ENCODE measurements at places on chromosomes 16 and 17.

GRCh38 chr16:86983621-86984020 lies 333.6 kb downstream of the C16orf95 start:
- DNase-seq = no peak

DNA sequence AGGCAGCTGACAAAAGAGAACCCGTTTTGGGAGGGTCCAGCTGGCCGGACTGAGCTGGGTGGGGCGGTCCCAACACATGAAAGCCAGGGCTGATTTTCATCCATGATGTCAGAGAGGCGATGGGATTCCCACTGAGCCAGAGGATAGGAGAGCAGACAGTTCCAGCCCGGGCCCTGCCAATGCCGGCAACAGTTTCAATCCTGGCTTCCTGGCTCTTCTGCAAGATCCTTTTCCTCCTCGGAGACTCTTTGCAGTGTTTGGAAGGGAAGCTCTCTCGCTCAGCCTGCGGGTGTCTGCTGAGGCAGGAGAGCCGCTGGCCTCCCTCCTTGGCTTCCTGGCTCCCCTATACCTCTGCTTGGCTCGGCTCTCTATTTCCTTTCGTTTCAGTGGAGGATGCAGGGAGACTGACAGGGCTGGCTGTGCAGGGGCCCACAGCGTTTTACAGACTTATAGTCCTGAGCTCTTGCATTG lies 145.5 kb upstream of the SOX9 start:
- no peak for DNase-seq

DNA sequence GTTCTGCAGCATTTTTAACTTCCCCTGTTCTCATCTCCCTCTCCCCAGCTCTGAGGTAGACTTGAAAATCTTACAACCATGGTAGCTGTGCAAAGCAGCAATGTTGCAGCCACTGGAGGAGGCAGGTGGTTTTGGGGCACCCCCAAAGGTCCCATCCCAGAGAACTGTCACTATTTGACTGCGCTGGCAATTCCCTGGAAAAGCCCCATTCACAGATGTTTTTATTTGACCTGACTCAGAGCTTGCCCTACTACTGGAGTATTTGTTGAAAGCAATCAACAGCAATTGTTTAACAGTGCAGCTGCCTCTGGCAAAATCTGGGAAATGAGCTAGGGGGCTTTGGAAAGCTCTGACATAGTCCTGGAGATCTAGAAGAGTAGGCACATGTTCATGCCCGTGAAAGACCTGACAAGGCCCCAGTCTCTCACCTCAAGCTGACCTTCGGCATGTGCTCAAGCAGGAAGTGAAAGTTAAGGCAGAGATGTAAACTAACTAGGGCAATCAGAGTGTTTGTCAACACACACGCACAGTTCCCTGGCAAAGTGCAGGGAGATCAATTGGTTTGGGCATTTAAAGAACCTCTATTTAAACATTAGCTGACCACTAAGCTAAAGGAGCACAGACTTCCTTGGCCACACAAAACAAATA lies 19.7 kb upstream of the PIK3R5 start:
- no peak for DNase-seq

- no peak for DNase-seq
These were observed 294.4 kb downstream of the SOX9 start for GRCh38 chr17:72414967-72415853.

GRCh38 chr17:4165301-4166010 lies 22.5 kb downstream of the CYB5D2 start:
- no peak for DNase-seq

GRCh38 chr17:56599088-56599487 lies 5.6 kb downstream of the NOG start:
- peak; percentile 12 for DNase-seq

DNA sequence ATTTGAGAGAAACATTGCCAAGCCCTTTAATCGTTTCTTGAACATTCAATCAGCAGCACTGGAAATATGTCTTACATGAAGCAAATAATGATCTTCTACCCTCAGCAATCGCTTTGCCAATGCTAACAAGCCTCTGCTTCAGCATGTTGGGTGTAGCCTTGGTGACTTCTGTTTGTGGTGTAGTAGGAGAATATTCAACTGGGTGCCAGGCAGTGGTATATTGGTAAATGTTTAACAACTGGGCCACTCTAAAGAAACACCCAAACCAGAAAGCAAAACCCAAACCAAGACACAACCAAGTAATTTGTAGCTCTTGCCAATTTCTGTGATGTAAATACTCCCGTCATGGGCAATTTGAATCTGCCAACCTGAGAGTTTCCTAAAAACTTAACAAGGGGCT lies 9.7 kb downstream of the CDH13 start:
- no peak for DNase-seq

DNA sequence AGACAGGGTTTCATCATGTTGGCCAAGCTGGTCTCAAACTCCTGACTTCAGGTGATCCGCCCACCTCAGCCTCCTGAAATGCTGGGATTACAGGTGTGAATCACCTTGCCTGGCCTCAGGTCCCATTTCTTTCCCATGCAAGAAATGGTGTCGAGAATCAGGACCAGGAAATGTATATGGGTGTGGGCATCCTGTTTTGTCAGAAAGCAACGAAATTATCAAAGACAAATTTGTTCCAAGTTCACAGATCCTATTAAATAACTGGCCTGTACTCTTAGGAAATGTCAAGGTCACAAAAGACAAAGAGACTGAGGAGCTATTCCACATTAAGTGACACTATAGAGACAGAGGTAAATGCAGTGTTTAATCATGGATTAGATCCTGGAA lies 17.1 kb upstream of the ST6GALNAC1 start:
- DNase-seq = no peak

DNA sequence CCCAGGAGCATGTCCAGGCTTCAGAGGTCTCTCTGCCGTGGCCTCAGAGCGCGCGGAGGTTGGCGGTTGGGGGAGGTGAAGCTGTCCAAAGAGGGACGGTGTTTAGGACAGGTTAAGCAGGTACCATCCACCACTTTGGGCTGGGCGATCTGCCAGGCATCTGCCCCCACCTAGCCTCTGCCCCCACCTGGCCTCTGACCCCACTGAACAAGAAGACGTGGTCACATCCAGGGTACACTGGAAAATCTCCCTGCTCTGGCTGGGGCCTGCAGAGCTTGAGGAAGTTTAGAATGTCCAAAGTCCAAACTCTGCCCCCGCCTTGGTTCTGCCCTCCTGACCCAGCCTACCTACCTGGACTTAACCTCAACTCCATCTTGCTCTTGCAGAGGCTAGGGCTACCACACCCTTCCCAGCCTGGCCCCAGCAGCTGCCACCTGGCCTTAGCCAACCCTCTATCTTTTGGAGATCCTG lies 1.6 kb downstream of the ITGA3 start:
- DNase-seq = no peak

DNA sequence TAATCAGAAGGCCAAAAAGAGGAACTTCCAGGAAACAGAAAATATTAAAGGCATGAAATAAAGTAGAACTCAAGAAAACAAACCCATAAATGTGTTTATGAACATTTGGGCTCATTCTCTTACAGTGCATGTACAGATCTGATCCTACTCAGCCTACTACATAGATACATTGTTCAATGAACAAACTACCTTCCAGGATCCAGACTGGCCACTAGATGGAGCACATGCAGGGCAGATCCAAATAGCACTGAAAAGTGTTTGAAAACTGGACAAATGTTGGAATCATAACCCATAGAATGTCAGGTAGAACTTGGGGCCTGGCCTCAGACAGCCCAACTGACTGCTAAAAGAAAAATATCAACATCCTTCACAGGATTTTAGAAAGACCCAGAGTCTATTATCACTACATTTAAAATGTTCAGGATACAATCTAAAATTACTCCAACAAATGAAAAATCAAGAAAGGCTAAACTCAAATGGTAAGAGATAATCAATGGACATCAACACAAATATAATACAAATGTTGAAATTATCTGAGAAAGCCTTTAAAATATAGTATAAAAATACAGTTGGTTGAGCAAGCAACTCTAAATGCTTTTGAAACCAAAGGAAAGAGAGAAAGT lies 122.4 kb upstream of the NUDT7 start:
- no peak for DNase-seq

DNA sequence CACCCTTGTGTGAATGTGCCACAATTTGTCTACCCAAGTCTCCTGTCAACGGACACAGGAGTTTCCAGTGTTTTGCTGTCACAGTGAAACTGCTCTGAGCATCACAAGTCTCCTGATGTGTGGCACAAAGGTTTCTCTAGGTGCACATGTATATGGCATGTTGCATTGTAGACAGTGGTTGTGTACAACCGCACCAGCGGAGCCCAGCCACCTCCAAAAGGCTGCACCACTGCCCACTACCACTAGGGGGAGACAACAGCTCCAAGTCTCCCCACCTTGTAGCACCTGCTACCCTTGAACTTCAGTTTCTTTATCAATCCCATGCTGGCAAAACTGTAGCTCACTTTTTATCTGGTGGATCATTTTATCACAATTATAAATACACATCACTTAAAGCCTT lies 95.5 kb upstream of the ZNF469 start:
- no peak for DNase-seq

- no peak for DNase-seq
These were observed 11.8 kb upstream of the FAM171A2 start for GRCh38 chr17:44375196-44376017.

DNA sequence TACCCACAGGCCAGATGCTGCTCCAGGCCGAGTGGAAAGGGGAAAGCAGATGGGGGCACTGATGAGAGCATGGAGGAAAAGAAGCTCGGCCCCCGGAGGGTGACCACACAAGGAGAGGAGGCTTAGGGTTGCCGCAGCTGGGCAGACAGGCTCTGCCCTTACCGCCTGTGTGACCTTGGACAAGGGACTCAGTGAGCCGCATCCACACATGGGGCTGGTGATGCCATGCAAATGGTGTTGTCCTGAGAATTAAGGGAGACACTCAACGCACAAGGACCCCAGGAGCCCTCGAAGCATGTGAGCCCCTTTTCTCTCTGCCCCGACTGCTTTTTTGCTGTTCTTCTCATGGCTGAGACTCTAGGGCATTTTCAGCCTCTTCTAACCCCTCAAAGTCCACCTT lies 61.0 kb downstream of the PLXDC1 start:
- DNase-seq = no peak

GRCh38 chr16:84054916-84055315 lies 12.3 kb upstream of the SLC38A8 start:
- no peak for DNase-seq

GRCh38 chr17:2977157-2977556 lies 86.2 kb downstream of the OR1D5 start:
- DNase-seq = no peak

DNA sequence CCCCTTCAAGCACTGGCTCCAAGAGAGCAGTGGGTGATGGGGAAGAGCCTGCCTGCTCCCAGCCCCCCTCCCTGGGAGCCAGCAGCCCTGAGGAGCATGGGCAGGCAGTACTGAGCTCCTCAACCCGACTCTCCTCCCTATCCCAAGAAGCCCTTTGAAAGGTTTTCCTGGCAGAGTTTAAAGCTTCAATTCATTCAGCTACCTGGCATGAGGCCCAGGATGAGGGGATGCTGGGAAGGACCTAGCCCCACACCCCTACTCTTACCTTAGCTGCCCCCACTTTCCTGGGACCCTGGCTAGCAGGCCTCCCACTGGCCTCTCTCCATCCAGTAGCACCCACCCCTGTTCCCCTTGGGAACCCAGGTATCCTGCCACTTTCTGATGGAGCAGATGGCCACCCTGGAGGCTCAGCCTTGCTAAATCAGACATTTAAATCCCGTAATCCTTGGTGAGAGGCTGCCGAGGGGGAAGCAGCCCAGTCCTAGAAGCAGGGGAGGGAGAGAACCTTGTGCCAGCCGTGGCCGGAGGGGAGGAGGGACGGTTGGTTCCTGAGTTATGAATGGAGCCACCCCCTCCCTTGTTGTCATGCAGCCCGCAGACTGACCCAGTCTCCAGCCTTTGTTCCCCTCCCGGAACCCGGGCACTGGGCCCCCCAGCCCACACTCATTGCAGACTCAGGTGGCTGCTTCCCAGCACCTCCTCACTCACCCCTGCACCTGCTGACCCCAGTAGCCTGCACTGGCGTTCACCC lies 17.1 kb downstream of the ATP1B2 start:
- no peak for DNase-seq

- peak; percentile 32 for DNase-seq
These were observed 240.0 kb downstream of the C16orf95 start for GRCh38 chr16:87076950-87077749.

DNA sequence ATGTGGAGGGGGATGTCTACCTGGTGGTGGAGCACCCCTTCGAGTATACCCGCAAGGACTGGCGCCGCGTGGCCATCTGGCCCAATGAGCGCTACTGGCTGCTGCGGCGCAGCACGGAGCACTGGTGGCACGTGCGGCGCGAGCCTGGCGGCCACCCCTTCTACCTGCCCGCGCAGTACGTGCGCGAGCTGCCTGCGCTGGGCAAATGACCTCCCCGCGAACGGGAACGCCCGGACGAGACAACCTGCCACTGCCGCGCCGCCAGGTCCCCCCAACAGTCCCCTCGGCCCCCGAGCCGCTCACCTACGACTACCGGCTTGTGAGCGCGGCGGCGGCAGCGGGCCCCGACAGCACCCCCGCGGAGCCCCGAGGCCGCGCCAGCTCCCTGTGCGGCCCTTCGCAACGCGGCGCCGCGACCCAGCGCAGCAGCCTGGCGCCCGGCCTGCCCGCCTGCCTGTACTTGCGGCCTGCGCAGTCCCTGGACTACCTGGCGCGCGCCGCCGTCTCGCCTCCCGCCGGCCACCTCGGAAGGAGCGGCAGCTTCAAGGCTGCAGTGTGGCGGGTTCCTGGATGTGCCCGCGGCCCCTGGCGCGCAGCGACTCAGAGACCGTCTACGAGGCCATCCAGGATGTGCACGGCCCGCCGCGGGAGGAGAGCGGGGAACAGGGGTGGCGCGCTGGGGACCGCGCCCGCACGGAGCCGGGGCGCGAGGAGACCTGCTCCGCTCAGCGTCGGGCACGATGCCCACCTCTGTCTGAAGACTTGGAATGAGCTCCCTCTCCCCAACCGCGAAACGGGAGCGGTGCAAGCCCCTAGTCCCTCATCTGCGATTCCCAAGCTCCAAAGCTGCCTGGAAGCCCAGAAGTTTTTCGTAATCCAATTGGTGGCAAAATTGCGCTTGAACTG lies 48.7 kb upstream of the AMZ2 start:
- DNase-seq = peak; percentile 46

DNA sequence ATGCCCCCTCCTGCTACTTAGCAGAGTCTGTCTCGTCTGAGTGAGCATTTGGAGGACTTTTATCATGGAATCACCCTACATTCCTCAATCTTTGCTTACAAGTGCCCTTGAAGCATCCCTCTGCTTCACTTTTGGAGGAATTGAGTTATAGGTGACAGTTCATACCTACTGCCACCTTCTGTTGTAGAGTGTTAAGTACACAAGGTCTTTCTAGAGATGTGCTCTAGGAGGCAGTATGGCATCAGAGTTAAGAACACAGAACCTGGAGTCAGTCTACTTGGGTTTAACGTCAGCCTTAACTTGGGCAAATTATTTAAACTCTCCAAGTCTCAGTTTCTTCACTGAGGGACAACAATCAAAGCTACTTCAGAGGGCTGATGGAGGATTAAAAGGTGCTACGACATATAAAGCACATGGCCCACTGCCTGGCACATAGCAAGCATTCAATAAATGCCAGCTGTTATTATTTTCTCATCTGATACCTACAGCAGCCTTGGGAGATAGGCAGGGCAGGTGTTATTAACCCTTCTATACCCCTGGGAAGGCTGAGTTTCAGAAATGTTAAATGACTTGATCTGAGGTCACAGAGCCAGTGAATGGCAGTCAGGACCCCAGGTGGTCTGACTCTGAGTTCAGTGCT lies 62.2 kb downstream of the UTP18 start:
- DNase-seq = no peak

- DNase-seq = peak; percentile 73
These were observed 3.7 kb upstream of the CNP start for GRCh38 chr17:41962768-41963434.

Data from activated naive CD4-positive, alpha-beta T cell treated with anti-CD3 and anti-CD28 coated beads, Interleukin-2, amount 50 U/mL, for 16 hours (primary cell).